ENCODE measurements at places on chromosomes 4 and X. TPM values are rescaled to one million over a fixed set of nuclear protein-coding genes. Genes with fewer than 3 reads are reported as not detected.

SPARCL1 gene
- total RNA-seq = not detected

RELL1 gene
- total RNA-seq = 25.2 TPM

GNRHR gene
- not detected for total RNA-seq

SH3D19 gene
- total RNA-seq = 44.7 TPM

MAGIX gene
- total RNA-seq = 1.3 TPM

PCYT1B gene
- total RNA-seq = not detected

GRCh38 chrX:67604979-67605703 is 61.3 kb downstream of the AR start:
- DNase-seq = peak; percentile 93
- peaks cover 2% of the 10 kb centered on the region for H3K27me3 ChIP-seq

- no peaks in the 10 kb centered on the region for H3K27me3 ChIP-seq
- H3K4me3 ChIP-seq = no peak overlapping the region
- 0 out of 2 replicates have a peak, but pooled peaks cover 7% of the 10 kb centered on the region for H3K36me3 ChIP-seq
- DNase-seq = no peak
Observed at GRCh38 chr4:2634014-2634413, 97.6 kb downstream of the FAM193A start.

DNA sequence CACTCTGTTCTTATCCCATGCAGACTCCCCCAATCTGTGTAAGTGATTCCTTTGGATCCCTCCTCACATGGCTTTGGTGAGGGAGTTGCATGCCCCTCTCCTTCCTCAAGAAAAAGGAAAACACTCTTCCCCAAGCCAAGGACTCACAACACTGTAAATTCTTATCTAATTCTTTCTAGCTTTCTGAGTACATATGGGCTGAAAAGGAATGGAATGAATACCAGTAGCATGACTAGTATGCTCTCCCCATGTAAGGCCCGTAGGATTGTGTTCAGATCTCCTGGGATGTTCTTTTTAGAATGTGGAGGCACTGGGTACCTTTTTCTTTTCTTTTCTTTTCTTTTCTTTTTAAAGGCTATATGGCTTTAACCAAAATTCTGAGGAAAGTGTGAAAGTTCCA is 17.0 kb upstream of the MAGED1 start:
- peak; percentile 35 for DNase-seq
- no peaks in the 10 kb centered on the region for H3K36me3 ChIP-seq
- H3K4me1 ChIP-seq = peaks cover 36% of the 10 kb centered on the region
- H3K27me3 ChIP-seq = no peaks in the 10 kb centered on the region

GRCh38 chrX:10341309-10341708 is 184.5 kb downstream of the CLCN4 start:
- peaks cover 4% of the 10 kb centered on the region for H3K27me3 ChIP-seq
- H3K27ac ChIP-seq = no peak overlapping the region
- H3K36me3 ChIP-seq = no peaks in the 10 kb centered on the region
- no peaks in the 10 kb centered on the region for H3K4me1 ChIP-seq
- no peak overlapping the region for H3K4me3 ChIP-seq

DNA sequence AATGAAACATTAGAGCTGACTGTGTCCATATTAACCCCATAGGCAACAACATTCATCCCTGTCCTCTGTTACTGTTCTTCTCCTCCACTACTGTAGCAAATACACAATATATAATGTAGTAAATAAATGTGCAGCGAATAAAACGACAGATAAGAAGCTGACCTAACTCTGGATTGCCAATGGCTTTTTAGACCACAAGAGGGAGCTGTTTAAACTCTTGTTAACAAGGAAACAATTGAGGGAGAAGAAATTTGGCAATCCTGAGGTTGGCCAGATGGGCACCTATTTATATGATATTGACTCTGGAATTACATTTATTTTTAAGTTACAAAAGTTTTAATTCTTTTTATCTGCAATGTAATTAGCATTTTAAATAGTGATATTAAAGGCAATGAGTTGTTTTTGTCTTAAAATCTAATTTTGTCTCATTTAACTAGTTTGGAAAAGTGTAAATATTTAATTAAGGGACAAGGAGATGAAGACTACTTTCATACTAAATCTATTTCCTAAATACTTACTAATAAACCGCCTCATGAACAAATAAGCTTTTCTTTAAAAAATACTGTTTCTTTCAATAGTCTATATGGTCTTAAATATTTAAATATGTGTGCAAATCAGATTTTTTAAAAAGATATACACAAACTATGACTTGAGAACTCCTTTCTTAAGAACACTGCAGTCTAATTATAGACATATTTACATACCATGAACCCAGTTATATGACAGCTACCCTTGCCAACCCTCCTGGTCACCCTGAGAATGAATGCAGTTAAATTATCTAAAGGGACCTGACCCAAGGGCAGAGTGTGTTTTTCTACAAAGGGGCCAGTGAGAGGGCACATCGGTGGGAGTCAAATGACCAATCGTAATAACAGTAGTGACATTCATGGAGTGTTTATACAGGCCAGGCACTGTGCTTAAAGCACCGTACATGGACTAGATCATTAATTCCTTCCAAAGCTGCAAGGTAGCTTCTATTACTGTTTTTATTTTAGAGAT is 52.9 kb upstream of the HPF1 start:
- H3K4me3 ChIP-seq = peak overlapping the region; percentile 66
- H3K4me1 ChIP-seq = peaks cover 8% of the 10 kb centered on the region
- peak; percentile 76 for DNase-seq
- H3K27ac ChIP-seq = no peak overlapping the region
- peaks cover 16% of the 10 kb centered on the region for H3K27me3 ChIP-seq
- no peaks in the 10 kb centered on the region for H3K36me3 ChIP-seq

DNA sequence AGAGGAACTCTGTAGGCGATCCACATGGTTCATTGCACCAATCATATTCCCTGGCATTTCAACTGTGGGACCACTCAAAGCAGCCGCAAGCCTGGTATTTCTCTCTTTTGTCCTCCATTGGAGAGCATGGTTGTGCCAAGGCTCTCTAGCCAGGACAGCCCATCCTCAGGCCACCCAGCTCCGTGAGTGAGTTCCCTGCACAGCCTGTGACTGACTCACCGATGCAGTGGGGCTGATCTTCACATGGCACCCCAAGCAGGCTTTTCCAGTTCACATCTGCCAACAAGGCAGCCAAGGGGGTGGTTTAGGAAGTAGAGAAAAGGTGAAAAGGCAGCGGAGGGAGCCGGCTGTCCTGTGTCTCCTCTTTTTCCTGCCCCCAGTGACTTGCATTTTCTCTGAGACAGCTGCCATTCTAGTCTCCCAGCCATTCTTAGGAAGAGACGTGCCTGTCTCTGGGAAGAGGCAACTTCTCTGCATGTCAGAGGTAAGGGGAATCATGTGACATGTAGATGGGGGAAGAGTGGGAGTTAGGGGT is 69.2 kb downstream of the MID1IP1 start:
- no peak overlapping the region for H3K4me3 ChIP-seq
- H3K36me3 ChIP-seq = no peaks in the 10 kb centered on the region
- DNase-seq = no peak
- H3K27ac ChIP-seq = peak overlapping the region; percentile 89
- H3K4me1 ChIP-seq = peaks cover 30% of the 10 kb centered on the region
- no peaks in the 10 kb centered on the region for H3K27me3 ChIP-seq

Data from HFFc6 (cell line).